Colonic mucosa (tissue), 4 donors: ENCODE measurements at places on chromosomes 6 and 20. TPM values are rescaled to one million over a fixed set of nuclear protein-coding genes. Genes with fewer than 3 reads are reported as not detected.

- DNase-seq = no peak
Measured at GRCh38 chr6:156430386-156430785, 346.8 kb upstream of the ARID1B start.

DNA sequence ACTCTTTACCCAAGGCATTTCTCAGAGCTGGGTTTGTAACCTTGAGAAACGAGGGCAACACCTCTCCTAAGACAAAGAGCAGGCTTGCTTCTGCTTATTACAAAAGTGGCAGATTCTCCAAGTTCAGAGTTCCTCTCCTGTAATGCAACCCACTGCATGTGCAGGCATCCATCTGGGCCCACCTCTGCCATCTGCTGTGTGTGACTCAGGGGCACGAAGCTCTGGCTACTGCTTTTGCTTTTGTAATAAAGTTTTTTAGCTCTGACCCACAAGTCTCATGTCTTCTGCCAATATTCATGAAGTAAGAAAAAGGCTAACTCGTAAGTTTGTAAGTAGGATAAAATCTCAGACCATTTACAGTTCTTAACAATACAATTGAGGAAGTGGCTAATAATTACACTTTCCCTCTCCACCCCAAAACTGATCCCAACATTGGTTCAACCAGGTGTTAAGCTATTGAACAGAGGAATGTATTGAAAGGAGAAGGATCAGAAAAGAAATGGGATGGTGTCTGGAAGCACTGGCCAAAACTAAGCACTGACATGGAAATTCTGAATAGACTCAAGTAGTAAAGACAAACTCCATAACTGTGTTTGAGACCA lies 51.7 kb upstream of the SMLR1 start:
- DNase-seq = no peak

- no peak for DNase-seq
Measured at GRCh38 chr6:89553431-89553830, 85.1 kb downstream of the LYRM2 start.

- DNase-seq = no peak
Measured at GRCh38 chr6:133577851-133578250, 311.1 kb upstream of the TCF21 start.

GRCh38 chr6:7115543-7116231 lies 7.9 kb downstream of the RREB1 start:
- DNase-seq = peak; percentile 64

GRCh38 chr6:305371-306206 lies 13.3 kb downstream of the DUSP22 start:
- no peak for DNase-seq

- DNase-seq = no peak
Measured at GRCh38 chr6:143701349-143702234, 23.8 kb downstream of the PHACTR2 start.

The ISM1 gene
- total RNA-seq = 0.42 TPM

The CAGE1 gene
- total RNA-seq = not detected

The PHACTR2 gene
- 46.9 TPM for total RNA-seq

DNA sequence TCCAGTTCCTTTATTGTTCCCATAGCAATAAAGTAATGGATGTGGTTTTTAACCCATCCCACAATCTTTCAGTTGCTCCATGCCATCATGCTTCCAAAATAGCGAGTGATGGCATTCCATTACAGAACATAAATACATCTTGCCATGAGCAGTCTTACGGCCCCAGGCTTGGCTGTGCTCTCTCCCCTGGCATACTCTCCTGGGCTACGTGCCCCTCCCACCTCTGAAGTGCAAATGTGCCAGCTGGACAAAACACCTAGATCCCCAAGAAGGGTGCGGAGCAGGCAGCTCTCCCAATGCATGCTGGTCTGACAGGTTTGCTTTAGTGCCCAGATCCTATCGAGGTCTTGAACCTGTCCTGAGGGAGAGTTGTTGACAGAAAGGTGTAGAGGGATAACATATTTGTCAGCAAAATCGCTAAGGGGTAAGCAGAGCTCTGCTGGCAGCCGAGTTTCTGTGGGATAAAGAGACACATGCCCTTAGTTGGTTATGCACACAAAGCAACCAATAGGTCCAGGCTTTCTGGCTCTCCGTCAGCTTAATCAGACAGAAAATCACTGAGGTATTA lies 43.9 kb upstream of the PAX1 start:
- DNase-seq = no peak

The ANGPT4 gene
- total RNA-seq = not detected

- DNase-seq = no peak
Measured at GRCh38 chr6:31979238-31979898, 2.5 kb upstream of the C4A start.

The TUBB gene
- 213 TPM for total RNA-seq

DNA sequence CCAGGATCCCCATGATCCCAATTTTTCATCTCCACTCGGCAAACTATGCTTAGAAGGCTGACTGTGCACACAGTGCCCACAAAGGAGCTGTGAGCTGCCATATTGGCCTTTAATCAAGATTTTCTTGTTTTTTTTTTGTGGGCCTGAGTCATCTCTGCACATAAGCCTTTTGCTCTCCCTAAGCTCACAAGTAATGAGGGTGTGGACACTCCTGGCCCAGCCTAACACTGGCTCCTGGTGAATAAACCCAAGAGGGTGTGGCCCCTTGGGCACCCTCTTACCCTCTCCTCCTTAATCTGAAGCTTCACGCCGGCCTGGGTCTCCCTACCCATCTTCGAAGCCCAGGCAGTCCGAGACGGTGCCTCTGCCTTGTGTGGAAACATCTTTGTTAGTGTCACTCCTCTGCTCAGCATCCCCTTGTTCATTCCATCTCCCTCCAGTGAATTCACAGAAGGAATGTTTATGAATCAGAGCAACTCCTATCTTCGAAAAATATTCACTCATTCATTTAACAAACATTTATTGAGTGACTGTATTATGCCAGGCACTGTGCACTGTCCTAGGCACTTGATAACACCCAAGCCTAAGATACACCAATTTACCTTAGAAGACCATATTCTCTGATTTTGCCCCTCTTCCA lies 22.2 kb upstream of the MRPS10 start:
- no peak for DNase-seq
